ENCODE measurements at places on chromosomes 5 and 9.

DNA sequence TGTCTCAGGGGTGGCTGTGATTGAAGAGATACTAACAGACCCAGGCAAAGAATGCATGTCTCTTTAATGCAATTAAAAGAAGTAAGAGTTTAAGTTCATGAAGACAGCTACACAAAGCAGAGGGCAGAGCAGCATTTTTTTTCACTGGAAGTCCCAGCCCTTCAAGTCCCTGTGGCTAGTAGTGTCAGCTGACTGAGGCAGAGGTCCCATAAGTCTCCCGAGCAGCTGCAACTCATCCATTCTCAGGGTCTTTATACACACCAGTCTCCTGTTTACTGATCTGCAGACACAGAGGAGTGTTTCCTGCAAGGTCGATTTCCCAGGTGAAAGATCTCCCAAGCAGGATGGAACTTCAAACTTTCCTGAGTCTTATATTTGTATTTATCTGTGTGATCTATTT lies 169.4 kb upstream of the GLRA1 start:
- no peak for DNase-seq

GRCh38 chr5:91101600-91102379 lies 281.3 kb downstream of the ARRDC3 start:
- DNase-seq, result peak; percentile 30

GRCh38 chr5:93328833-93329232 lies 252.2 kb downstream of the NR2F1-AS1 start:
- DNase-seq, result no peak

- DNase-seq, result no peak
Measured at GRCh38 chr9:99425124-99425523, 203.0 kb downstream of the SEC61B start.

DNA sequence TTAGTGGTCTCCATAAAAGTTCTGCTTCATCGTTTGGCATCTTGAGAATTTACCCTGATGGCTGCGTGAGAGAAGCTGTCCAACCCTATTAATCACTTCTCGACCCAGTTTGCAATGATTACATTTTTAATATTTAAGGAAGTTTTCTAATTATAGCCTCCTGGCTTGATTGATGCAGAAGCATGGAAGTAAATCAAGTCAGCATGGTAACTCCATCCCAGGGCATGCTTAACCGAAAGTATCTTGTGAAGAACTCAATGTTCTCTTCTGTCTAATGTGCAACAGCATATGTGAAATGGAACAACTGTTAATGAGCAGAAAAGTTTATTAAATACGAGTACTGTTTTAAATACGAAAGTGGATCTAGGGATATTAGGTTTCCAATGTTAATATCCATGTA lies 278.9 kb upstream of the CD180 start:
- no peak for DNase-seq

- DNase-seq, result no peak
Measured at GRCh38 chr5:170867825-170868224, 6.0 kb downstream of the RANBP17 start.

DNA sequence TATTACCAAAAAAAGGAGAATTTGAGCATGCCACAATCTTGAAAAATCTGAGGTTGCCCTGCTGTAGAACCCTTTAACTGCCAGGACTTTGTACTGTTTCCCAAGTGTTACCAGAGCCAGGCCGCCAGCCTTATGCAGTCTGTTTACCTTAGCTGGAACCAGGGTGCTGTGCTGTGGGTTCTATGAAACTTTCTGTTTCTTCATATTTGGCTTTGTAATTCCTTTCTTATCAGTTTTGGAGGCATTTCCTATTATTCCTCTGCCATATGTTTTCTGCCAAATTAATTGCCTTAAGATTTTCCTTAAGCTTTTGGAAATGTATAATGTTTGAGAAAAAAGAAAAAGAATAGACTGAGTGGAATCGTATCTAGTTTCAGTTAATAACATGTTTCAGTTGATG lies 2.1 kb downstream of the S1PR3 start:
- no peak for DNase-seq

DNA sequence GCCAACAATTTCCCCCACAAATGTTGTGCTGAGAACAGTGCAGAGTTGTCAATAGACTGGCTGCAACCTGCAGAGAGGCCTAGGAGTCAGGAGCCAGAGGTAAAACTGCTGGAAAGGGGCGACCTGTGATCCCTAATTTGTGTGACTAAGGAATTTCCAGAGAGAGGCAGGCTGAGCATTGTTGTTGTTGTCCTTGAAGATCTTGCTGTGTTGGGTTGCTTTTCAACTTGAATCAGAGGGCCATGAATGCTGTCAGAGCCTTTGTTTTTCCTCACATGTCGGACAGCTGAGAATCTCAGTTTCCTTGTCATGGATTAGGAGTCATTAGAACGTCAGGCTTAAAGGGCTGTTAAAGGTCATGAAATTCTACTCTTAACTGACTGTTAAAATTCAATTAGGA lies 134.6 kb upstream of the ASTN2 start:
- no peak for DNase-seq

DNA sequence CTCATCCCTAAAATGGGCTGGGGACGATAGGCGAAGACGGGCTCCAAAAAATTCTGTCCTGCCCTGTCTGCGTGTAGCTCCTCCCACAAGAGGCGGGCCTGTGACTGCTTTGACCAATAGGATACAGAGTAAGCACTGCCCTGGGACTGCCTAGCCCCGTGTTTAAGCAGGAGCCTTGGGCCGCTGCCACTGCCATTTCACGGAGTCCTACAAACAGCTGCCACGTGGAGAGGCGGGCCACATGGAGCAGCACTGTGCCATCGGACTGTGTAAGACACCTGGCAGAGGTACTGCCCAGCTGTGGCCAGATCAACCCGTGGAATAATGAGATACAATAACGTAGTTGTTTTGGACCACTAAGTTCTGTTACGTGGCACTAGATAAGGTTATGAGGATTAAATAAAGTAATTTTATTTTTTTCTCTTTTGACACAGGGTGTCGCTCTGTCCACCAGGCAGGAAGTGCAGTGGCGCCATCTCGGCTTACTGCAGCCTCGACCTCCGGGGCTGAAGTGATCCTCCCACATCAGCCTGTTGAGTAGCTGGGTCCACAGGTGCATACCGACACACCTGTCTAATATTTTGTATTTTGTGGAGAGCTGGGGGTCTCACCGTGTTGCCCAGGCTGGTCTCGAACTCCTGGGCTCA lies 87.2 kb downstream of the LMNB1 start:
- no peak for DNase-seq

- no peak for DNase-seq
Measured at GRCh38 chr5:132104556-132104955, 31.0 kb downstream of the CSF2 start.

- no peak for DNase-seq
Measured at GRCh38 chr9:129382281-129383018, 204.4 kb upstream of the IER5L start.

GRCh38 chr9:24846248-24846912 lies 300.7 kb upstream of the IZUMO3 start:
- DNase-seq, result no peak

DNA sequence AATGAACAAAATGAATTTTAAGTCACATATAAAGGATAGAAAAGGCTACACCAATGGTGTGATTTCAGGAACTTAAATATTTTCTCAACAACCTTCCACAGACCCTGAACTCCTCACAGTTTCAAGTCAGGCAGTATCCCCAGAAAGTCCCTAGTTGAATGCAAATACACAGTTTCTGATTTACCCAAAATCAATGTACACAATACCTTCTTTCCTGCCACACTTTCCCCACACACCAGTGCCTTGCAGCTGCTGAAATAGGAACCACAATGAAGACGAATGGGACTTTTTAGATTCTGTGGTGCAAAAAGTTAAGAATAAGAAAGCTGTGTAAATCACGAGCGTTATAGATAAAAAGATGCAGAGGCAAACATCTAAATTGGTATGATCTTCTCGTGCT lies 552.4 kb upstream of the MEF2C start:
- no peak for DNase-seq

DNA sequence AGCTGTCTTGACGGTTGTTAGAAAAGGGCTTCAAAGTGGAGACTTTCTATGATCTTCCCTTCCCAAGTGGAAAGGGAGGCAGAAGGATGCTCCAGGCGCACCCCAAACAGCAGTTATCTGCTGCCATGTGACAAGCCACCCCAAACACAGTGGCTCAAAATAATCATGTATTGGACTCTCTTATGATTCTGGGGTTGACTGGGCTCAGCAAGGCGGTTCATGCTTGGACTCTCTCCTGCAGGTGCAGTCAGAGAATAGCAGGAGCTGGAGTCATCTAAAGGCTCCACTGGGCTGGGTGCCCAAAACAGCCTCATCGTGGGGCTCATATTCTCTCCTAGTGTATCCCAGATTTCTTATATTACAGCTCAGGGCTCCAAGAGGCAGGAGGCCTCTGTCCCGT lies 177.6 kb upstream of the IER5L start:
- DNase-seq, result no peak

DNA sequence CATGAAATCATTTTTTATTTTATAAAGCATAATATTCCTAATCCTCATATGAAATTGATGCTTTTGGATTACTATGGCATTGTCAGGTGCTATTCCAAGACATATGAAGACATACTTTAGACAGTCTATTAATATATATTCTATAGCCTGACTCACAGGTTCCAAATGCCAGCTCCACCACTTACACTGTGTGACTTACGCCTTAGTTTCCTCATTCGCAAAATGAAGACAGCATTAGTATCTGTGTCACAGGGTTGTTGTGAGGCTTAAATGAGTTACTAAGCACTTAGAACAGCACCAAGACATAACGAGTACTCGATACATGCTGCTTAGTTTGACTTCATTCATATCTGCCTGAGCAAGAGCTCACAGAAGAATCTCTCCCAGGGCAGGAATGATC lies 132.2 kb upstream of the PTGER4 start:
- DNase-seq, result no peak

GRCh38 chr5:81065492-81065891 lies 105.3 kb downstream of the RASGRF2 start:
- DNase-seq, result no peak

DNA sequence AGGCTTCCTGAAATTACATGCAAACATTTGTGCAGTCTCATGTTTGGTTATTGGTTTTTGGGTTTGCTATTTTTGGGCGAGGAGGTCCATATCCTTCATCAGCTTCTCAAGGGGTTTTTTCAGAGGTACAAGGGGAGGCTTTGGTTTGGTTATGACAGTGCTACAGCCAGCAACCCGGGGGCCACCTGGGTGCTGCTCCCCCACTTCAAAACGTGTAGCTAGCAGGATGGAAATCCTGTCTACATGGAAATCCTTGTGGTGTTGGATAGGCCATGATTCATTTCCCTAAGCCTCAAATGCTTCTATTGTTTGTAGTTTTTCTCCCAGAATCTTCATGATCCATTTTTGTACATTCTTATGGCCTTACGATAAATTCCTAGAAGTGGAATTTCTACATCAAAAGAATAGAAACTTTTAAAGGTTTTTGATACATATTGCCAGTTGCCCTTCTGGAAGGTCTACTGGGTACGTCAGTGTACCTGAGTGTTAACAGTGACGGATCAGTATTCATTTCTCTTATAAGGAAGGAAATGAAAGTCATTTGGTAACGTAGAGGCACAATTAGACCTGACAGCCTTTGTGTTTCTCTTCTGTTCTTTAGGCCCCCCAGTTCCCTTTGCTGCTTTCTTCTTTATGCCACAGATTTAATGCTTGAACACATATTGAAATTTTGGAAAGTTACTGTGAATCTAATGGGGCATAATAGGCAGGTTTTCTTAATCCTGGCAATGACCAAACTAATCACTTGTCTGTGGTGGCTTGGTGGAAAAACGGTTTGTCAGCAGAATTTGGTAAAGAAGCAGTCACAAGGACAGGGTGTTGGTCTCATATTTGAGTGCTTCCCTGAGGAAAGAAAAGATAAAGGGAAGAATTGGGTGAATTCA lies 69.7 kb upstream of the ABL1 start:
- DNase-seq, result no peak

GRCh38 chr9:96071815-96072124 lies 196.3 kb downstream of the ERCC6L2 start:
- no peak for DNase-seq

- DNase-seq, result no peak
Measured at GRCh38 chr9:36788534-36788933, 215.8 kb downstream of the MELK start.

DNA sequence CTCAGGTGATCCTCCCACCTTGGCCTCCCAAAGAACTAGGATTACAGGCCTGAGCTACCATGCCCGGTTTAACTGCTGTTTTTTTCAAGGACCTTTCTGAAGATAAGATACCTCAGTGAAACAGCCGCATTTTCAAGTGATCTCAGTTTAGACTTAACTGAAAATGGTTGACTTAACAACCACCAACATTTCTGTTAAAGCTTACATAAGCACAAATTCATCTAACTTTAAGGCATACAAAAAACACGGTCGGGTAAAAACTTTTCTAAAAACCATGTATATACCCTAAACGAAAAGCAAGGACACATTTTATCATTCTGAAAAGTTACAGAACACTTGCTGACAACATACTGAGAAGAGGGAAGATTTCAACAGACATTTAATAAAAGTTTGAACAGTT lies 22.9 kb downstream of the UBAP2 start:
- no peak for DNase-seq

DNA sequence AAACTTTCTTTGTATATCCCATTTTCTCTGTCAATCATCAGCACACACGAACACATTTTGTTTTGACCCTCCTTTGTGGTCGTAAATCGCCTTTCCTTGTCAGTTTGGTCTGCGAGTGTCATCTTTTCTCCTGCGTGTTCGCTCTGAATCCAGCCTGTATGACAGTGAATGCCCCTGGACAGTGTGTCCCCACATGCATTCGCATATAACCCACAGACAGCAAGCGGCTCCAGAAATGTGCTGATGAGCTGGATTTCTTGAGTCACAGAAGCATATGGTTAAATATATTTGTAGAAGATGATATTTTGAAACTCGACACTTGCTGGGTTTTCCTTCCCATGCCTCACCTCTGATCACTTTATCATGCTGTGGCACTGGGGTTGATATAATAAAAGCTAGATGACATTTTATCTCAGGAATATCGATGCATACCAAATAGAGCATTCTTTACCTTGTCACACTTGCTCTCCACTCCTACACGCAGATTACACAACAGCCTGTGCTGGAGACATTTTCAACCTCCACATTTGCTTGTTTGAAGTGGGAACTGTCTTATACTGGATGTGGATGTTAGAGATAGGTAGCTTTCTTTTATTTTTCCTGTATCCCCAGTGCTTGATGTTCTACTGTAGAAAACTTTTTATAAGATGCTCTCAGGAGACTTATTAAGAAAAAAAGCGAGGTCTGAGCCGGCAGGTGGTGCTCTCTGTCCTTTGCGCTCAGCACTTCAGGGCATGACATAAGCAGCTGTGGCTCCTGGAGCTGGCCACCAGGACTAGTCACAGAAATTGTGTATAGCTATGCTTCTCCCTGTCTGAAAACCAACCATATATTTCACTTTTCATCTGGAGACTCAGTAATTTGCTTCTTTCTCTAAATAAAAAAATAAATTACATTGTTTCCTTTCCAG lies 215.1 kb downstream of the SH3GL2 start:
- DNase-seq, result no peak

GRCh38 chr5:134125039-134126015 lies 10.8 kb downstream of the TCF7 start:
- DNase-seq, result peak; percentile 28

- DNase-seq, result no peak
Measured at GRCh38 chr5:172299916-172300439, 16.4 kb upstream of the UBTD2 start.

- DNase-seq, result no peak
Measured at GRCh38 chr5:68290260-68290674, 74.7 kb downstream of the PIK3R1 start.

All from nucleus accumbens (tissue), 56 donors.